ENCODE measurements at places on chromosomes 12 and 14.

GRCh38 chr12:52199294-52199919 lies 7.6 kb upstream of the KRT80 start:
- no peak for DNase-seq

DNA sequence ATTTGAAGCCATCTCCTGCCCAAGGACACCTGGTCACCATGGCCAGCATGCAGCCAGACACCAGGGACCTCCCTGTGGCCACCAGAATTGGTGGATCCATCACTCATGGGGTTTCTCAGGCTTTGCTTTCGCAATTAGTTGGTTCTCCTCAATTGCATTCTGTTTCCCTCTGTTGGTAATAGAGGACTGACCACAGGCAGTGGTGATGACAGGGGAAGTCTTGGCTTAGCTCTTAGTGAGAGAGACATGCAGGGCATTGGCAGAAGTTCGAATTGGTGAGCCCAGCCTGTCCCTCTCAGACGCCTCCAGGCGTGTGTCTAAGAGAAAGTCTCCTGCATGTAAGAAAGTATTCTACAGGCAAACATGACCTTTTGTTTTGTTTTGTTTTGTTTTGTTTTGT lies 21.3 kb downstream of the HCAR2 start:
- no peak for DNase-seq

DNA sequence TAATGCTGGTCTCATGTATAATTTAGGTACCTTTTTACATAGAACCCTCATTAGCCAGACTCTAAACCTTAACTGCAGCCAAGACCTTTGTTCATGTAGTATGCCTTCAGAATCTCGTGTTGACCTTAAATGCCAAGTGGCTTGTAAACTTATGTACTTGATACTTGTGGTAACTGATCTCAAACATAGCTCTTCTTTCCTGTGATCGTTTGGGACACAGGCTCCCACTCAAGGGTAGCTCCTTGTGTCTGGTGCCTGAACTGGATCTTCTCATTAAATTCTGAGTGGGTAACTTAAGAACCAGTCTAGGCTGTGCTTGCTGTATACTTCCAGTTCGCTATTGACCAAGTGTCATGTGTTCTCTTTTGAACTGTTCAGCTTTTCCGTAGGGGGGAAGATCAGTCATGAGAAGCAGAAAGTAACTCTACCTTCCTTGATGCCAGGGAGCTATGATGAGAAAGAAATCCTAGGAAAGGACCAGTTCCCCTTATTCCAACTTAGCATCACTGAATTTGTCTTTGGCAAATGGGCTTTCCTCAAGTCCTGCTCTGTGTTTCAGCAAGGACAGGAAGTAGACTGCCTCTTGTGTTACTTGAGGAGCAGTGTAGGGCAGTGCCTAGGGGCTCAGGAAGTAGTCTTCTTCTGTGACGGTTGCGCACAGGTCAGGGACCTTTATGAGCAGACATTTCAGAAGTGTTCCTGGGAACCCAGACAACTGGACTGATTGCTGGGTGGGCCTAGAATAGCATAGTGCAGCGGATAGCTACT lies 2.5 kb downstream of the LGALS3 start:
- DNase-seq: no peak

GRCh38 chr12:168763-169525 lies 45.0 kb downstream of the SLC6A12 start:
- DNase-seq: no peak

GRCh38 chr12:100826323-100826722 lies 31.7 kb downstream of the ANO4 start:
- peak; percentile 50 for DNase-seq

GRCh38 chr12:56840922-56841321 lies 77.8 kb downstream of the HSD17B6 start:
- DNase-seq: no peak

GRCh38 chr12:52004042-52004648 lies 2.6 kb upstream of the TAMALIN start:
- DNase-seq: no peak

GRCh38 chr14:101707068-101707842 lies 54.3 kb upstream of the PPP2R5C start:
- DNase-seq: peak; percentile 74

DNA sequence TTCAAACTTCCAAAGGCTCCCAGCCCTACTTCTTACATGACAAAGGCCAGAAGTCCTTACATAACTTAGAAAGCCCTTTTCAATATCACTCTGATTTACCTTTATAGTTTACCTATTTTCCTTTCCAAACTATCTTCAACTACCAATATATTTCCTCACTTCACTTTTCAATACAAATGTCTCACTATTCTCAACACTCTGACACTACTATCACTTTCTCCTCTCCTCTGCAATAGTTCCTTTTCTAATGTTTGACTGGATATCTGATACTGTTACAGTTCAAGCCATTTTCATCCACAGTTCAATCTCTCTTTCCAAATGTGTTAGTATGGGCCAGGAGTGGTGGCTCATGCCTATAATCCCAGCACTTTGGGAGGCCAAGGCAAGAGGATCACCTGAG lies 3.3 kb downstream of the SARNP start:
- DNase-seq: no peak

- no peak for DNase-seq
These were observed 6.9 kb downstream of the MIS18BP1 start for GRCh38 chr14:45246151-45246550.

DNA sequence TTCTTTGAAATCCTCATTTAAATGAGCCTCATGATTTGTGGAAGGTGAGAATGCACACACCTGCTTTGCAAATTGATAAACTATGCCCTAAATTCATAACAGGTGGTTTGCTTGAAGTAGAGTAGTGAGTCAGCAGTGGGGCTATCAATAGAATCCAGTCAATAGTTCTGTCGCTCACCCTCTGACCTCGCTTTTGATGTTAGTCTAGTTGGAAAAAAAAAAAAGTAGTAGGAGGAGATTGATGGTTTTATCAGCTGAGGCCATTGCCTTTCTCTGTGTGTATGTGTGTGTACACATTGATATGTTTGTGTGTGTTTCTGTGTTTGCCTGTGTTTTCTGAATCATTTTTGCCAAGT lies 267.3 kb downstream of the SNAPC1 start:
- no peak for DNase-seq

GRCh38 chr12:5226581-5226980 lies 182.9 kb downstream of the KCNA5 start:
- no peak for DNase-seq

- no peak for DNase-seq
These were observed 13.0 kb upstream of the CDC42BPB start for GRCh38 chr14:103070263-103070885.

DNA sequence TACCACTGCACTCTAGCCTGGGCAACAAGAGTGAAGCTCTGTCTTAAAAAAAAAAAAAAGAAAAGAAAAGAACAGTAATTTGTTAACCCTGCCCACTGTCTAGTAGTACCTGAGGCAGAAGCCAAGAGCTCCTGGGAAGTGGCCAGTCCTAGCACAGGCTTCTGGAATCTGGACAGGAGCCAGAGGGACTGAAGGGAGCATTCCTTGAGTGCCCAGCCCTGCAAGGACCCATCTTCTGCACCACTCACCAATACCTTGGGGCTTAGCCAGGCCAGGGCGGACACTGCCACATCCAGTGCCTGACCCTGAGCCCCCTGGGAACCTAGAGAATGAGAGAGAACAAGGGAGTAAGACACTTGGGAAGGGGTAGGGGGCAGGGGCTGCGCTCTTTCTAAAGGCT lies 33.7 kb downstream of the PARP2 start:
- no peak for DNase-seq

GRCh38 chr12:98697209-98697608 lies 52.1 kb downstream of the APAF1 start:
- DNase-seq: no peak

GRCh38 chr12:96327889-96328288 lies 72.3 kb downstream of the CDK17 start:
- DNase-seq: no peak

DNA sequence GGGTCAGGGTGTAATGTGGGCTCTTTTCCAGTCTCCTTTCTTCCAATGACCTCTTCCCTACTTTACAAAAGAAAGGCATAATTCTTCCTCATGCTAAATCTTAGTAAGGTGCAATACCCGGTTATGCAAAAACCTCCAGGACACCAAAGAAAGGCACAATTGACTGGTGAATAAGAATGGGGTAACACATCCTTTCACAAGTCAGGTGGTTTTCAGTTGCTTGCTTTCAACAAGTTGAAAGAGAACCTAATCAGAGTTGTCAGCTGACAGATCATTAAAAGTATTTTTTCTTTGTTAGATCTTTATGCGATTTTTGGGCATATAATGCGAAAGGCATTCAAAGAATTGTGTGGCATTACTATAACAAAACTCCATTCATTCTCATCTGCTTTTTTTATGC lies 1.3 kb upstream of the AEBP2 start:
- no peak for DNase-seq

- DNase-seq: no peak
These were observed 7.9 kb downstream of the NRIP2 start for GRCh38 chr12:2826721-2827515.

- DNase-seq: peak; percentile 28
These were observed 195.4 kb downstream of the KIF26A start for GRCh38 chr14:104333646-104334423.

DNA sequence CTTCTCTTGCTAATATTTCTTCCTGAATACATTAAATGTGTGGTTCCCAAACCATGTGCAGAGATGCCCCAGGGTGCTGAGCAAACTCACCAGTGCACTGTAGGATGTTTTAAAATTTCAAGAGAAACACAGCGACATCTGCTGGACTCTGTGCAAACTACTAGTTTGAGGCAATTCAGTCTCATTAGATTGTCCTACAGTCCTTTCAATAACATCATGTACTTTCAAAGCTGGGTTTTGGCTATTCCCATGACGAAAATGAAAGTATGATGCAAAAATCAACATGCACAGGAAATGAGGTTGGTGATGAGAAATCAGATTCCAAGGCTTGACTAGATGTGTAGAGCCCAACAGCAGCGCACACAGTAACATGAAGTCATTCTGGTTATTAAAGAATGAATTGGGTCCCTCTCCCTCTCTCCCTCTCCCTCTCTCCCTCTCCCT lies 66.3 kb downstream of the CLIP1 start:
- DNase-seq: peak; percentile 63
